Stimulated activated CD4-positive, alpha-beta T cell treated with anti-CD3 and anti-CD28 coated beads, Interleukin-12 subunit alpha, Interleukin-12 subunit beta, amount 100 ng/mL, for 48 hours (primary cell): ENCODE measurements at places on chromosomes 5 and 9.

DNA sequence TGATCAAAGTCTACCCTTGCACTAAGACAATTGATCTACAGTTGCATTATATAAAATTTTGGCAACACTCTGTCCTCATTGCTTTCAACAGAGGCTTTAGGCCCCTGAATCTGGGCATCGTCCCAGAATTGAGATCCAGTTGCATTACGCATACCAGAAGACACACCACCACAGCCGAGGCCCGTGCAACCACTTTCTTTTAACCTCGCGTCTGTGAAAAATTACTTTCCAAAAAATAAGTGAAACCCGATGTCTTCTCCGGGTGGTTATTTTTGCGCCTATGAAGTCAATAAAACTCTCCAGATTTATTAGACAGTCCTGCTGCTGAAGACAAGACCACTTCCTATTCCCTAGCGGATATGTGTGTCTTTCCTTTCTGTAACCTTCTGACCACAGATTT lies 52.1 kb upstream of the NFIB start:
- no peak for DNase-seq

GRCh38 chr9:96398582-96399324 lies 15.2 kb upstream of the SLC35D2 start:
- no peak for DNase-seq

DNA sequence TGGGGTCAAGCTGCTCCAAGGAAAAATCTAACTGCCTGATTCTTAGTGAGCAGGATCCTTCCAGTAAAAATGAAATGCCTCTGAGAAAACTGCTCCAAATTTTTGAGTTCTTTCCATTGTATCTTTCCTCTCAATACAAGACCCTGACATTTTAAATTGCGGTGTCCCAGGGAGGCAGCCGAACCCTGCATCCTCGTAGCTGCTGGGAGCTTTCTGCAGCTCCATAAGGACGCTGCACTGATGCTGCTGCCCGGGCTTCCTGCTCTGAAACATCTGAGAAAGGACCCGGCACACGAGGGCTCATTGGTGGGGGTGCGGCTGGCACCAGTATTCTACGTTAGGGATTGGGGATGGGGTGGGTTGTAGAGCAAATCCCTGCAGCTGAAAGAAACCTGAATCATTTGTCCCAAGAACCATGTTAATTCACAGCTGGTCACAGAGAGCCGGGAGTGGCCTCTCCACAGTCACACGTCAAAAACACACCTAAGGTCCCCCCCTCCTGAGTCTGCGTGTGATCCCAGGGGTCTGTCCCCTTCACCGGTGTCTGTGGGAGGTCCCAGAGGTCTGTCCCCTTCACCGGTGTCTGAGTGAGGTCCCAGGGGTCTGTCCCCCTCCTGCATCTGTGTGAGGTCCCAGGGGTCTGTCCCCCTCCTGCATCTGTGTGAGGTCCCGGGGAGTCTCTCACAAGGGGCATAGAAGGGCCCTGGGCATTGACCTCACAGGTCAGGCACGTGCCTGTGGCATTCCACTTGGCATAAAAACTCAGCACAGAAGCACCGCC lies 63.4 kb upstream of the ZNF354B start:
- DNase-seq, result no peak

DNA sequence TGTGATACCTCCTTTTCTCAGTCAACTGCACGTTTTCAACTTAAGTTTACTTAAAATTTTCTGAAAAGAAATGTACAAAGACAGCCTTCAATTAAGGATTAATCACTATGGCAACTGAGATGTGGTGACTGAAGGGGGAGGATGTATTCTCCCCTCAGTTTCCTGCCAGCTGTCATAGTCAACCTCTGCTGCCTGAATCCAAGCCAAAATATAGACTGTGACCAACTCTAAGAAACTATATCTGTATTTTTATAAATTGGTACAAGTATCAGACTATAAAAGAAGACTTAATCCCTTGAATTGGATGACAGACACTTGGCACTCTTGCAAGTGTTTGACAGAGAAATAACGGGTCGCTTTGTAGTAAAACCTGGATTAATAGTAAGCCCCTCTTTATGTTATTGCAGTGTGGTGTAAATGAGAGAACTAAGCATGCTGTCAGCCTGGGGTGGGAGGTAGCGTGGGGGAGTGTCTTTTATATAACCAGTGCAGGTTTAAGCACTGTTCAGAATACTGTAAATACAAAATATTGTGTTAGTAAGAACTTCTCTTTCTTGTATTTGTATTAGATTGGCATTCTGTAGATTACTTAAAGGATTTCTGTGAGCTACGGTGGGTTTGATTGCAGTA lies 106.4 kb downstream of the ERCC6L2 start:
- no peak for DNase-seq
